ENCODE measurements at places on chromosomes 11 and 22. TPM values are rescaled to one million over a fixed set of nuclear protein-coding genes. Genes with fewer than 3 reads are reported as not detected.

DNA sequence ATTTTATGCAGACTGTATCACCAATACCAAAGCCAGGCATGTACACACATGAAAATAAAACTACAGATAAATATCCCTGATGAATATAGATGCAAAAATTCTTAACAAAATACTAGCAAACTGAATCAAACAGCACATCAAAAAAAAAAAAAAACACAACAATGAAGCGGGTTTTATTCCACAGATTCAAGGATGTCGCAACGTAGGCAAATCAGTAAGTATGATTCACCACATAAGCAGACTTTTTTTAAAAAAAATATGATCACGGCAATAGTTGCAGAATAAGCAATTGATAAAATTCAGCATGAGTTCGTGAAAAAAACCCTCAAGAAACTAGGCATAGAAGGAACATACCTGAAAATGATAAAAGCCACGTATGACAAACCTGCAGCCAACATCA is 21.3 kb downstream of the OR51F1 start:
- DNase-seq, result no peak

DNA sequence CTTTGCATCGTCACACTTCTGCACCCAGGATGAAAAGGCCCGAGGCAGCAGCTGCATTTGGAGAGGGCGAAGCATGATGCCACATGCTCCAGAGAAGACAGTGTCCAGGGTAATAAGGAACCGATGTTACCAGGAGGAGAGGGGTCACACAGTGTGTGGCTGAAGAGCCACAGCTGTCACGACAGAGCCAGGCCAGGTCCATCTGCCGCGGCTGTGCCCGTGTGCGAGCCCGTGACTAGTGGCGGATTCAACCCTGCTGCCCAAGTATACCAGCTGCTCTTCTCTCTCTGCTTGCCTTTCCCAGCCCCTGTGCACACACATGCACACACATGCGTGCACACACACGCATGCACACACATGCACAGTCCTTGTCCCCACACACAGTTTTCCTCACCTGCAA is 1432.5 kb downstream of the BRD1 start:
- no peak for DNase-seq

DNA sequence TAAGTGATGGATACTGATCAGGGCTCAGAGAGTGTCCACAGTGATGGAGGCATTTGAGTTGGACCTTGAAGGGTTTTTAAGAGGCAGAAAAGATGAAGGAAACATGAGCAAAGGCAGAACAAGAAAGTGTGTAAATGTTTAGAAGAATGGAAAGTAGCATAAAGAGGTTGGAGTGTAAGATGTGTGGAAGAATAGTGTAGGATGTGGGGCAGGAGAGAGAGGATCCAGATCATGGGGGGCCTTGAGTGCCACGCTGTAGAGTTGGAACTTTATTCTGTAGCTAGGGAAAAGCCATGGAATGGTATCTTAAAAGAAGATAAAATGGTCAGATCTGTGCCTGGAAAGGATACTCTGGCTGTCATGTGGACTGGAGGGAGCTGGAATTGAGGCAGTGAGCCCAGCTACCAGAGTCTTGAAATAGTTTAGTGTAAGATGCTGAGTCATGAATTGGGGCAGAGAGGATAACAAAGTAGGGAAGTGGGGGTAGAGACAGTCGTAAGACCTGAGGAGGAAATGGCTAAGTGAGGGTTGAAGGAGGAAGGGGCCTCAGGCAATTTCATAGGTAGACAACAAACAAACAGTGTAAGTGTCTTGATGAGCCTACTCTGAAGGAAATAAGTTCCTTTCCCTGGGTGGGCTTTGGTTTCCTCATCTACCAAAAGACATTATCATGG is 6.7 kb downstream of the KCNE3 start:
- DNase-seq, result no peak

DNA sequence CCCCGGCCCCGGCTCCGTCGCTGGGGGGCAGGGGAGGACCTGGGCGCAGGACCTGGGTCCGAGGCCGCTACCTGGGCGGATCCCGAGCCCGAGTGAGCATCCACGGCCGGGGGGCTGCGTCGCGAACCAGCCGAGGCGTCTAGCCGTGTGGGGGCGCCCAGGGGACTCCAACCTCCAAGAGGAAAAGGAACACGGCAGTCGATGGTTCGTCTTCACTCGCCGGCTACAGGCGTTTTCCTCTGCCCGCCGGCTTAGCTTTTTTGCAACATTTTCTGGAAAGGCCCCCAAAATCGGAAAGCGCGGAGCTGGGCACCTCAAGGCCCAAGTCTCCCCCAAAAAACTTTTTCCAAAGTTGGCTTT is 666 bp downstream of the PDGFB start:
- DNase-seq, result no peak

- DNase-seq, result no peak
Observed at GRCh38 chr22:17921871-17922821, 102.2 kb downstream of the MICAL3 start.

DNA sequence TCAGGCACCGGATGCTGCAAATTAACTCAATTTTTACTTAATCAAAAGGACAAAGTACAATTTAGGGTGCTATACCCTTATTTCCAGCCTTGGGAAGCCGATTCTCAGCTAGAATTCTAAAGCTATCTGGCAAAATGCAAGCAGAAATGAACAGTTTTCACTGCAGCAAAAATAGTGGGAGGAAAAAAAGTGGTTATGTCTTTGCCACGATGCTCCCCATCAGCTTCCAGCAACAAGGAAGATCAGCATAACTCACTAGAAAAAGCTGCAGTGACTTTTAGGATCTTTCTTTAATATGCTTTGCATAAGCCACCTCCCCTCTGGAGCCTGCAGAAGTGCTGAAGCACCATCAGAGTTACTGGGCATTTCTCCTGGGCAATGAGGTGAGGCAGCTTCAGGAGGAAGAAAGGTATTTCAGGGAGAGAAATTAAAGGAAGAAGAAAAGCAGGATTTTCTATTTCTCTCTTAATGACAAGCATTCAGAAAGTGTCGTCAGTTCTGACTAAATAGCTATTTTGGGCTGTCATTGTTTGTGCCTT is 702.9 kb downstream of the DLG2 start:
- DNase-seq, result no peak

GRCh38 chr11:7332962-7333361 is 81.3 kb downstream of the SYT9 start:
- no peak for DNase-seq

GRCh38 chr11:60844870-60845221 is 2.9 kb downstream of the CCDC86 start:
- DNase-seq, result no peak

ROBO4 gene
- not detected for total RNA-seq

TSSK2 gene
- 0.27 TPM for total RNA-seq

OR5A1 gene
- total RNA-seq, result not detected

AMBRA1 gene
- total RNA-seq, result 34.1 TPM

OLFML1 gene
- not detected for total RNA-seq

PATE4 gene
- total RNA-seq, result not detected

Measured in CD8-positive, alpha-beta T cell (primary cell).